ENCODE measurements at places on chromosomes 16 and 17.

- no peak for DNase-seq
- peaks cover 16% of the 10 kb centered on the region for H3K27me3 ChIP-seq
- H3K4me3 ChIP-seq = no peak overlapping the region
- H3K36me3 ChIP-seq = no peaks in the 10 kb centered on the region
- peaks cover 9% of the 10 kb centered on the region for H3K4me1 ChIP-seq
Observed at GRCh38 chr17:79696610-79696982, 34.1 kb upstream of the ENPP7 start.

- H3K27ac ChIP-seq = no peak overlapping the region
- no peaks in the 10 kb centered on the region for H3K36me3 ChIP-seq
- H3K4me3 ChIP-seq = no peak overlapping the region
- no peak for DNase-seq
- no peaks in the 10 kb centered on the region for H3K27me3 ChIP-seq
Observed at GRCh38 chr16:870856-871561, 70.5 kb upstream of the GNG13 start.

- H3K27ac ChIP-seq = no peak overlapping the region
- H3K4me1 ChIP-seq = no peaks in the 10 kb centered on the region
- H3K4me3 ChIP-seq = no peak overlapping the region
- DNase-seq = no peak
- no peaks in the 10 kb centered on the region for H3K36me3 ChIP-seq
- no peaks in the 10 kb centered on the region for H3K27me3 ChIP-seq
Observed at GRCh38 chr16:61892531-61892930, 143.7 kb downstream of the CDH8 start.

DNA sequence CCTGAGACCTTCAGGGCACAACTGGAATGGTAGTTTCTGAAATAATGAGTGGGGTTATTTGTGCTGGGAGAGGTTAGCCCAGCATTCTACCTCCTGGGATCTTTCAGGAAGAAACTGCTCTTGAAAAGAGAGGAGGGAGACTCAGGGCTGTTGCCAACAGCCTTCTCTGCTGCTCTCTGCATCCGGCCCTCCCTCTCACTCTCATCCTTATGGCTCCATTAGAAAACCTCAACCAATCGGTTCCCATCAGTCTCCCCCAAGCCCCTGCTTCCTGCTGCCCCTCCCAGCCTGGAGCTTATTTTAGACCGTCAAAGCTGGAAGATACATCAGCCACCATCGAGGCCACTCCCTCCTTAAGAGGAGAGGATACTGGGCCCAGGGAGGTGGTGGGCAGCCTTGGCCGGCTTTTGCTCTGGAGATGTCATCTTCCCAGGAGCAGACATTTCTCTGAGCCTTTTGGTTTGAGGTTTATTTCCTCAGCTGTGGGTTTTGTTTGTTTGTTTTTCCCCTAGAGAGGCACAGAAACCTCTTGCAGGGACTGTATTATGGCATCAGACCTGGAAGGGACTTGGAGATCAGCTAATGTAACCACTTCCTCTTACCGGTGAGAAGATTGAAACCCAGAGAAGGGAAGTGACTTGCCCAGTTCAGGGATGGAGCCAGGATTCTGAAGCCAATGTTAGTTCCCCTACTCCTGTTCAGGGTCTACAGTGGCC lies 2.7 kb downstream of the MPRIP start:
- peak overlapping the region; percentile 93 for H3K4me3 ChIP-seq
- H3K27ac ChIP-seq = peak overlapping the region; percentile 45
- no peaks in the 10 kb centered on the region for H3K27me3 ChIP-seq
- DNase-seq = peak; percentile 17

DNA sequence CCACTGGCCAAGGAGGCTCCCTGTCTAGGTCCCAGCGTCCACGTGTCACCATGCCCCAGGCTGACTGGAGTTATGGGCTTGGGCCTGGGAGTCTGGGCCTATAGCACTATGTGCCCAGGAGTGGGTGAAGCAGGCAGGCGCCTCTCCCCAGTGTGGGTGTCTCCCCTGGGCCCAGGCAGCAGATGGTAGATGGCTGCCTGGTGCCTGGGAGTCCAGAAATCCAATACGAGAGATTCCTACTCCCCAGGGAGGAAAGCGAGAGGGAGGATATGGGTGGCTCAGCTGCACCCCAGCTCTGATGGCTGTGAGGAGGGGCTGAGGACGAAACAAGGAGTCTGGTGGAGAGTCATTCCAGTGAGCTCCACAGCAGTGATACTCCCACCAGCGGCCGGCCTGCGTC lies 5.0 kb downstream of the KCNH6 start:
- no peaks in the 10 kb centered on the region for H3K36me3 ChIP-seq
- peaks cover 6% of the 10 kb centered on the region for H3K4me1 ChIP-seq
- H3K4me3 ChIP-seq = no peak overlapping the region
- no peak for DNase-seq
- no peak overlapping the region for H3K27ac ChIP-seq

DNA sequence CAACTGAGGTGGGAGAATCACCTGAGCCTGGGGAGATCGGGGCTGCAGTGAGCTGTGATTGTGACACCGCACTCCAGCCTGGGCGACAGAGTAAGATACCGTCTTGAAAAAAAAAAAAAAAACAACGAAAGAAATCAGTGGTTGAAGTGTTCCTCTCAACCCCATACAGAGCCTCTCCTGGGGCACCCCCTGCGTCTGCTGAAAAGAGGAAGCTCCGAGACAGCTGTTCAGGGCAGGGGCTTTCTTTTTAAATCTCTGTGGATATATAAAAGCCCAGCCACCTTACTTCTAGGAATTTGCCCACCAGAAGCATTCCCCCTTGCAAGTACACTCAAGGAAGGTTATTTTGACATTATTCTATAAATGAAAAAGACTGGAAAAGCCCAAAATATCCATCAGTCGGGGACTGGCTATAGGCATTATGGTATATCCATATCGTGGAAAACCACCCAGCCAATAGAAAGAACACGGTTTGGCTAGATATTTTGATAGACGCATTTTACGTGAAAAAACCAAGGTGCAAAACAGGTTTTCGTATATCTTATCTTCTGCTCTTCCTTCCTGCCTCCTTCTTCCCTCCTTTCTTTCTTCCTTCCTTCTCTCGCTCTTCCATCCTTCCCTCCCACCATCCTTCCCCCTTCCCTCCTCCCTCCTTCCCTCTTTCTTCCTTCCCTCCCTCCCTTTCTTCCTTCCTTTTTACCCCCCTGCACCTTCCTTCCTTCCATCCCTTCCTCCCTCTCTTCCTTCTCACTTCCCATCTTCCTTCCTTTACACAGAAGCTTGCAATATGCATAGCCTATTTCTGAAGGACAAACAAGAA lies 9.2 kb upstream of the CCL22 start:
- no peaks in the 10 kb centered on the region for H3K36me3 ChIP-seq
- peak; percentile 75 for DNase-seq

DNA sequence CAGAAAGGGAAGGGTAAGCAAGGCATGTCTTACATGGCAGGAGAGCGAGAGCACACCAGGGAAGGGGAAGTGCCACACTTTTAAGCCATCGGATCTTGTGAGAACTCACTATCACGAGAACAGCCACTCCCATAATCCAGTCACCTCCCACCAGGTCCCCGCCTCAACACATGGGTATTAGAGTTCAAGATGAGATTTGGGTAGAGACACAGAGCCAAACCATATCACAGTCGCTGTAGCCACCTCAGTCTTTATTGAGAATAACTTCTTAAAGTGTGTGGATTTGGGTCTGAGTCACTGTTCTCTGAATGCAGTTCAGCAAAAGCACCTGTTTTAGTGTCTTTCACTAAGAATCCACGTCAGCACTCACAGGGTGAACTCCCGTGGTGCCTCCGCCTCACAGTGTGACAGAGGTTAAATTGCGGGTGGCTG lies 195.2 kb upstream of the CHMP6 start:
- H3K27me3 ChIP-seq = no peaks in the 10 kb centered on the region
- peaks cover 36% of the 10 kb centered on the region for H3K36me3 ChIP-seq
- no peak overlapping the region for H3K27ac ChIP-seq
- H3K4me3 ChIP-seq = no peak overlapping the region
- peaks cover 36% of the 10 kb centered on the region for H3K4me1 ChIP-seq

DNA sequence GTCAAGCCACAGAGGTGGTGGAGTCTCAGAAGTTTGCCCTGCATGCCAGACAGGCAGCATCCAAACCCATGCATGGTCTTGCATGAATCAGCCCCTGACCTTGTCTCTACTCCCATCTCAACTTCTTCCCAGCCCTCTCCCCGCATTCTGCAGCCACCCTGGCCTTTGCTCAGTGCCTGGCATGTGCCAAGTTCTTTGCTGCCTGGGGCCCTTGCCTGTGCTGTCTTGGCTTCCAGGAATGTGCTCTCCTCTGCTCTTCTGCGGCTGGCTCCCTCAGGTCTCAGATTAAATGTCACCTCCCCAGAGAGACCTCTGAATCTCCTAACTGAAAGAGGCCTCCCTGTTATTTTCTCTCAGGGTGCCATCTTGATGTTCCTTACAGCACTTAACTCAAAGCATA lies 17.6 kb downstream of the DRC3 start:
- DNase-seq = no peak
- H3K36me3 ChIP-seq = no peaks in the 10 kb centered on the region
- peaks cover 2% of the 10 kb centered on the region for H3K4me1 ChIP-seq
- H3K4me3 ChIP-seq = no peak overlapping the region
- H3K27ac ChIP-seq = no peak overlapping the region

DNA sequence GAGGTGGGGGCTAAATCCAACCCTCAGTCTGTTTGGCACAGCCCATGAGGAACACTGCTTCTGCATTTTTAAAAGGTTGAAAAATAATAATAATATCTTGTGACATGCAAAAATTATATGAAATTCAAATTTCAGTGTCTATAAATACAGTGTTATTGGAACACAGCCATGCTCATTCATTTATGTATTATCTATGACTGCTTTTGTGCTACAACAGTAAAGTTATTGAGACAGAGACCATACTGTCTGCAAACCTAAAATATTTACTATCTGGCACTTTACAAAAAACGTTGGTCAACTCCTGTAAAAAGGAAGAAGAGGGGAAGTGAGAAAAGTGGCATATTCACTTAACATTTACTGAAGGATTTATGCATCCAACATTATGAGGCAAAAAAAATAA lies 3.1 kb downstream of the ABCA5 start:
- H3K4me3 ChIP-seq = no peak overlapping the region
- no peak for DNase-seq
- H3K4me1 ChIP-seq = peaks cover 36% of the 10 kb centered on the region
- H3K27ac ChIP-seq = no peak overlapping the region
- H3K36me3 ChIP-seq = peaks cover 6% of the 10 kb centered on the region
- H3K27me3 ChIP-seq = no peaks in the 10 kb centered on the region

DNA sequence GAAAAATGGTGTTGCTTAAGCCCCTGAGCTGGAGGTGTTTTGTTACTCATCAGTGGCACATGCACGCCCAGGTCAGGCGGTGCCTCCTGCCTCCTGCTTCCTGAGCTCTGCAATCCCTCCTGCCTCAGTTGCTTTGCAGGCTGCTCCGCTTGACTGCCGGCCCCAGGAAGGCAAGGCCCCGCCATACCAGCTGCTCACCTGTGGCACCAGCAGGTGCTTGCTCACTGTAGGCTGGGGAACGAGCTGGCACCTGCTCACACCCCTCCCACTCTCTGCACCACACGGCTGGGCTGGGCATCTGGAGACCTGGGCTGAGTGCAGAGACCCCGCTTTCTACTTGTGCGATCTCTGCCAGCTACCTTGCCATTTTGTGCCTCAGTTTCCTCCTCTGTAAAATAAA lies 200.2 kb downstream of the RBFOX3 start:
- DNase-seq = no peak
- H3K4me1 ChIP-seq = no peaks in the 10 kb centered on the region
- peaks cover 29% of the 10 kb centered on the region for H3K27me3 ChIP-seq
- no peak overlapping the region for H3K4me3 ChIP-seq
- no peak overlapping the region for H3K27ac ChIP-seq

- H3K27ac ChIP-seq = no peak overlapping the region
- H3K4me3 ChIP-seq = no peak overlapping the region
- H3K4me1 ChIP-seq = no peaks in the 10 kb centered on the region
- peaks cover 27% of the 10 kb centered on the region for H3K36me3 ChIP-seq
Observed at GRCh38 chr16:12358898-12359297, 382.4 kb downstream of the SNX29 start.

DNA sequence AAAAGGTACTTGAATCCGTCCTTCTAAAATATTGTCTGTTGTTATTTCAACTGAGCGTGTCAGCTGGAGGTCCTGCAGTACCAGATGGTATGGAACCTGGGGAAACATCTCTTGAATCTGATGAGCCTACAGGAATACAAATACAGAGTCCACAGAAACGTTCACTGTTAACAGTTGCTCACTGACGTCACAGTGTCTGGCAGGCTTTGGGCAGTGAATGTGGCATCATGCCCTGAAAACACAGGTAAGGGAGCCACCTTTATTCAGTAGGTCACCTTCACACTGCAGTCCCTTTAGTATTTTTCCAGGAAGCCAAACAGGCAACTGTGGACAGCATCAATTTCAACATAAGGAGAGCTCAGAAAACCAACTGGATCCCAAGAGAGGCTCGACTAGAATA lies 56.1 kb downstream of the AMFR start:
- H3K27me3 ChIP-seq = no peaks in the 10 kb centered on the region
- no peak overlapping the region for H3K27ac ChIP-seq
- no peak for DNase-seq
- H3K36me3 ChIP-seq = peaks cover 18% of the 10 kb centered on the region

- H3K27ac ChIP-seq = no peak overlapping the region
- H3K27me3 ChIP-seq = peaks cover 4% of the 10 kb centered on the region
- no peaks in the 10 kb centered on the region for H3K4me1 ChIP-seq
- no peak overlapping the region for H3K4me3 ChIP-seq
- DNase-seq = no peak
Observed at GRCh38 chr17:52120465-52120864, 38.0 kb downstream of the CA10 start.

GRCh38 chr16:86222965-86223551 lies 287.3 kb upstream of the FOXF1 start:
- H3K27ac ChIP-seq = no peak overlapping the region
- H3K4me3 ChIP-seq = no peak overlapping the region
- H3K4me1 ChIP-seq = no peaks in the 10 kb centered on the region
- peaks cover 16% of the 10 kb centered on the region for H3K27me3 ChIP-seq

DNA sequence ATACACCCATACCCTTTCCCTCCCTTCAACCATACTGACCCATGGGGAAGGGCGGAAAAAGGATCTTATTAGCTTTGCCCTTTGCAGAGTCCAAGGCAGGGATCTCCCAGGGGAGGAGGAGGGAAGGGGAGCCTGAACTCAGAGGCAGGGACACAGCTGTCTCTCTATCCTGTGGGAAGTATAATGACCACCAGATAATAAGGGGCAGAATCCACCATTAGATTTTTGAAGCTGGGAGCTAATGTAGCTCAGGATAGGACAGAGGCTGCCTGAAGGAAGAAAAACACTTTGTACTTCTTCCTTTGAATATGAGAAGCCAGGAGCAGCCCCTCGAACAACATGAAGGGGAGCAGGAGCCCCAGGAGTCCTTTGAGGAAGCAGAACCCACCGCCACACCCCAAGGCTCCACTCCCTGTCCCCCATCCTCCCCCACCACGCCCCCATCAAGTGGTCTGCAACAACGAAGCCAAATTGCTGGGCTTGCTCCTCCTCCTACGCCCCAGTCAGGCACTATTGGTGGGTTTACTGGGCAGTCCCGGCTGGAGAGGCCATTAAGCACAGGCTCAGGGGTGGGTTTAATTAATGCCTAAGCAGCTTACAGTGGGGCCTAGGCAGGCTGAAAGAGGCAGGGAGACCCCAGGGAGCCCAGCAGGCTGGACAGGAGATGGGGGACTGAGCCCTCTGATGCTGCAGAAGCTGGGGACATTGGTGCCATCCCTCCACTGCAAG lies 5.3 kb downstream of the MPP2 start:
- no peak overlapping the region for H3K27ac ChIP-seq
- H3K4me1 ChIP-seq = peaks cover 15% of the 10 kb centered on the region
- H3K4me3 ChIP-seq = no peak overlapping the region
- peaks cover 11% of the 10 kb centered on the region for H3K27me3 ChIP-seq
- DNase-seq = no peak
- no peaks in the 10 kb centered on the region for H3K36me3 ChIP-seq

- H3K4me3 ChIP-seq = no peak overlapping the region
- H3K4me1 ChIP-seq = no peaks in the 10 kb centered on the region
- no peaks in the 10 kb centered on the region for H3K27me3 ChIP-seq
- H3K27ac ChIP-seq = no peak overlapping the region
- DNase-seq = no peak
Observed at GRCh38 chr17:27664606-27664965, 33.6 kb downstream of the LGALS9 start.

All from activated CD8-positive, alpha-beta T cell treated with anti-CD3 and anti-CD28 coated beads for 36 hours (primary cell).